ENCODE measurements at places on chromosomes 6 and 20. TPM values are rescaled to one million over a fixed set of nuclear protein-coding genes. Genes with fewer than 3 reads are reported as not detected.

PACRG gene
- total RNA-seq, result not detected

SLC26A8 gene
- total RNA-seq, result not detected

TBX18 gene
- total RNA-seq, result 6.3 TPM

STMN3 gene
- 53.3 TPM for total RNA-seq

EPPIN gene
- total RNA-seq, result not detected

RAB44 gene
- total RNA-seq, result not detected

RALY gene
- 96.2 TPM for total RNA-seq

ASCC3 gene
- total RNA-seq, result 74.4 TPM

DZANK1 gene
- 2.3 TPM for total RNA-seq

CLIC5 gene
- total RNA-seq, result not detected

CTCFL gene
- not detected for total RNA-seq

FAM229B gene
- 12.4 TPM for total RNA-seq

QKI gene
- 76.4 TPM for total RNA-seq

ARHGAP18 gene
- total RNA-seq, result 27.1 TPM
